ENCODE measurements at places on chromosomes 2 and 18.

DNA sequence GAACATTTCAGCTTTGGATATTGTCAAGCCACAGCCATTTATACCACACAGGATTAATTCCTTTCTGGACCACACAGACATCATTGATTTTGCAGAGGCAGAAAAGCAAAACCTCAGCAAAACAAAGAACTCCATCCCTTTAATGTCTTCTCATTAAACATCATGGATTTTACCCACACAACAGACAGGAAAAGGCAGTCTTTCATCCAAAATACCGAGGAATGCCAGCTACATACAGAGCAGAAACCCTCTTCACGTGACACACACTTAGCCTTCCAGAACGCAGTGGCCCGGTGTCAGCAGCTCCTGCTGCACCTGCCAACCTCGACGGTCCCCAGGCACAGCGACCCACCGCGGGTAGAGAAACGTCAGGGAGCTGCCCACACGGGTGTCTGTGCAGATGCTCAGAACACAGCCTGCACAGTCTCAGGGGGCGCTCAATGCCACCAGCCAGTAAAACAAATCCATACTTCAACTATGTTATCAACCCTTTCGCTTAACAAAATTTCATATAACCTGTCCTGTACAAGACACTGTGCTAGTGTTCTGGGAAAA is 304.5 kb downstream of the EIPR1 start:
- no peak for DNase-seq

DNA sequence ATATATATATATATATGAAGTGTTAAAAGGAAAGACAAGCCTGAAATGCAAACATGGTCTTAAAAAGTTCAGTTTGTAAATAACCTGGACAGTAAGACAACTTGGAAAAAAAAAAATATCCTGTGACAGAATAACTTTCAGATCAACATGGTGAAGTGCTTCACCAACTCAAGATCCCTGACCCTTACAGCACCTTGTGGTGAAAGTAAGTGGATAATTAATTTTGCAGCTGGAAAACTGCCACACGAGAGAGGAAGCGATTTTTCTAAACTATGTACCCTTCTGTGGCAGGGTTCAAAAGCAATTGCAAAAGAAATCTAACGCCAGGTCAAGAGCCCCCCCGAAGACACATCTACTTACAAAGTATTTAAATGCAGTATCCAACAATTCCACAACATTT is 95.8 kb downstream of the PAX3 start:
- no peak for DNase-seq

GRCh38 chr18:58527285-58527951 is 101.5 kb downstream of the ALPK2 start:
- no peak for DNase-seq

GRCh38 chr2:199366406-199366805 is 91.3 kb downstream of the SATB2 start:
- no peak for DNase-seq

DNA sequence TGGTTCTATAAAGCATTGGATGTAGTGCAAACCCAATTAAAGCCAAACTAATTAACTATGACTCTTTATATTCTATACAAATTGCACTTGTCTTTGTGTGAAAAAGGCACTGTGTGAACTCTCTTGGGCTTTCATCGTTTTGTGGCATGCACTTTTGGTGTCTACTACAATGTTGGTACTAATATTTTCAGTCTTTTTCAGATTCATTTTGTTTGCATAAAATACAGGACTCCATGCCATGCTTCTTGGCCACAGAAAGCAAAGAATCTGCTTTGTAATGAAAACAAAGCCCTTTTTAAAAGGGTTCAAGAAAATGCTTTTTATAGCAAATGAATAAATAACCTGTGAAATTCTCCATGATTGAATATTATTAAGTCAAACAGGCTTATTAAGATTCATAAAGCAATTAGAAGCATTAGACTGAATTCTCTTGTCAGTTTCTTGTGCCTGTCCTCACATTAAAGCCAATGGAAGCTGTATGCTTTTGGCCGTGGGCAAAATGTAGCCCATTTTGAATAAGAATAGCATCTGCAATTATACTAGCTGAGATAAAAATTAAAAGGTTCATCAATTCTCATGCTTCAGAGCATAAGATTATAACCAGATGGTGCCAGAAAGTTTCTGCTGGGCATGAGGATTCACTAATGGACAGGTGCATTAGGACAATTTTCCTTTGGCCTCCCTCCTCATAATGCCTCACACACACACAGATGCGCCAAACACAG is 1665.2 kb downstream of the SUCLG1 start:
- DNase-seq: no peak

- DNase-seq: no peak
These were observed 26.9 kb downstream of the COL4A3 start for GRCh38 chr2:227191367-227191766.

- DNase-seq: no peak
These were observed 28.1 kb downstream of the TFCP2L1 start for GRCh38 chr2:121256720-121257479.

GRCh38 chr18:66722671-66723070 is 118.8 kb upstream of the CDH19 start:
- DNase-seq: no peak

- DNase-seq: no peak
These were observed 81.8 kb downstream of the HDAC4 start for GRCh38 chr2:239318790-239319661.

GRCh38 chr2:54755641-54756326 is 32.3 kb downstream of the EML6 start:
- no peak for DNase-seq

DNA sequence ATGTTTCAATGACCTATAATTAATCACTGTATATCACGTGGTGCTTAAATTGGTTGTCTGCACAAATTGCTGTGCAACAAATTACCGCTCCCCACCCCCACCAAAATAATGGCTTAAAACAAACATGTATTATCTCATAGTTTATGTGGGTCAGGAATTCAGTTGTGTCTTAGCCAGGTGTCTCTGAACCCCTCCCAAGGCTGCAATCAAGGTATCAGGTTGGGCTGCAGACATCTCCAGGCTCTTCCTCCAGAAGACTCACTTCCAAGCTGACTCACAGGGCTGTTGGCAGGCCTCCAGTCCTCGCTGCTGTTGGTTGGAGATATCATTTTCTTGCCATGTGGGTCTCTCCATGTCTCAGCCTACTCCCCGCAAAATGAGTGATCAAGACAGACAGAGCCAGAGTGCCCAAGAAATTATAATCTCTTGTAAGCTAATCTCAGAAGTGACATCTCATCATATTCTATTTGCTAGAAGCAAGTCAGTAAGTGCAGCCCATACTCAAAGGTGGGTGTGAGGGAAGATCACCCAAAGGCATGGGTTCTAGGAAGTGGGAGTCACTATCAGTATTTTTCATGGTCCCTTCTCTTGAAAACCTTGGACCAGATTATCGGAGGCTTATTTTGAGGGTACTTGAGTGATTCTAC is 38.4 kb downstream of the SPC25 start:
- peak; percentile 53 for DNase-seq

DNA sequence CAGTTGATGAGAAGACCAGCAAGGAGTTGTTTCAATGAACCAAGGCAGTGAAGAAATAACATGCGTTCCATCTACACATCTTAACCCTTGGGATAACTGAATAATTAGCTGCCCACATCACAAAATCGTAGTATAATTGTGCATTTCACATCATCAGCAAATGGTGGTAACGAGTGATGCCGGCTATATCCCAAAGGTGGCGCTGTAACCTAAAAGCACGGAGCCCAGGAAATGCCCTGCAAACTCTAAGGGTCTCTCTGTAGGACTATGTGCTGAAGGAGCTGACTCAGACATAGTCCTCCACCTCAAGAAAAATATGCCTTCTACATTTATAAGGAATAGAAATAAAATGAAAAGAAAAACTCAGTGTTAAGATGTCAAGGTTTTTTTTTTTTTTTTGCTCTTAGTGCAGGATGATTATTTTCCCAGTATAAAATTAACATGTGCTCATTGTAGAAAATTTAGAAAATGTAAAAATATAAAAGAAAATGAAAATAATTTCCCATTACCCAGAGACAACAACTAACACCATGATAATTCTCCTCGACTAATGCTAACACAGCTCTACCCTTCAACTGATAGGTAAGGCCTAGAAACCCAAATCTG is 23.1 kb upstream of the DSG3 start:
- DNase-seq: no peak

DNA sequence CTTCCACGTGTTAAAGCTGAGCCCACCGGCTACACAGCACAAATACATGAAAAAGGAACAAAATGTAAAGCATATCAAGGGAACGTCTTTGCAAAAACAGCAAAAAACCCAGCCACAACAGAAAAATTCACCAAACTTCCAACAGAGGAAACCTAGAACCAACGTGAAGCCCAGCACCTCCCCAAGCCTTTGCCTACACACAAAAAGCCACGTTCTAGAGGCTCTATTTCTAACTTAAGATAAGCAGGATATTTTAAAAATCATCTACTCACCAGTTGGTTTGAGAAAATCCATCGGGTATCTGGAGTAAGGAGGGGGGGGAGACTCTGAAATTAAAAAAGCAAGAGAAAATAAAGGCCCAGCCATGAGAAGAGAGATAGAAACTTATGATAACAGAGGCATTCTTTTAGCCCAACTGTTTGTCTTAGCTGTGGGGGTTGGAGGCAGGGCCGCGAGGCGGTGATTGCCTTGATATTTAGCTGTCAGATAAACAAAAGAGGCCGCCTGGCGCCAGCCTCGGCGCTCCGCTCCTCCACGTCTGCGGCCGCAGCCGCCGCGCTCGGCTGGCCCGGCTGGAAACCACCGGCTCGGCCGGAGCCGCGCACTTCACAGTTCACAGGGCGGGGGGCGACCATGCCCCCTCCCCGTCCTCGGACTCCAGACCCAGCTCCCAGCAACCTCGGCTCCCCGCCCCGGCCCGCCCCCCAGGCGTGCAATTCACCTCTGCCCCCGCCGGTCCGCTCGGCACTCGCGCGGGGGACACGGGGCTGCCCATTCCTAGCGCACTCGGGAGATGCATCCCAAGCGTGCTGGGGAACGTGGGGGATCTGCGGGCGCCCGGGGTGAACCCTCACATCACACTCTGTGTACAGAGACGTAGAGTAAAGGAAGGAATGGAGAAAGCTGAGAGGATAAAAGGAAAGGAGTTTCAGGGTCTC is 2.4 kb downstream of the SMAD7 start:
- DNase-seq: no peak

DNA sequence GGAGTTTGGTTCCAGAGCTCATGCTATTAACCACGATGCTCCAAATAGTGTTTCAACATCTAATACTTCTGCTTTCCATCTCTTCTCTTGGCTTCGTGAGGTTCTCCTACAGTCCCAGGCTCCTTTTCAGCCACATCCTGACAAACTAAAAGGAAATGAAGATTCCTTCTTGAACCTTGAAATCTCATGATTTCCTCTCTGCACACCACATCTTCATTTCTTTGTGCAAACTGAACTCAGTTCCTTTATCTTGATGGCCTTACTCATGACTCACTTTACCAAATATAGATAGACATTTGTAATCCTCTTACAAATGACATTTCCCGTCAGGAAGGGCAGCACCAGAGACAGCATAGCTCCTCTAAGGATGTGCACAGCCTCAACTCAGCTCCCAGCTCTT is 50.0 kb upstream of the ITGA4 start:
- DNase-seq: no peak

GRCh38 chr2:128362176-128362888 is 43.7 kb upstream of the HS6ST1 start:
- no peak for DNase-seq

DNA sequence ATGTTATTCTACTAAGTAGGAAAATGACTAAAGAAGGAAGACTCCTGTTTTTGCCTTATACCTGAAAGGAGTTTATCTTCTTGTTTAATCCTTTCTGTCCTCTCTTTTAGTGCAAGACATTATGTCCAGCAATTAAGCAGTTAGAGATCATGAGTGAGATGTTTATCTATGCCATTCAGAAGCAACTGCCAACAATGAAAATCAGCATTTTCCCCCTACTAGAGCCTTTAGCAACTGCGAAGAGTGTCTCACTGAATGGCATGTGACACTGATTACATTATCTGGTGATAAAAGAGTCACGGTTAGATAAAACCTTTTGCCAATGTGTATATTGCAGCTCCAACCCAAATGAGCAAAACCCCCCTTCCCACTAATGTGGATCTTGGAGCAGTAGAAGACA is 357.7 kb upstream of the SYT4 start:
- DNase-seq: no peak

DNA sequence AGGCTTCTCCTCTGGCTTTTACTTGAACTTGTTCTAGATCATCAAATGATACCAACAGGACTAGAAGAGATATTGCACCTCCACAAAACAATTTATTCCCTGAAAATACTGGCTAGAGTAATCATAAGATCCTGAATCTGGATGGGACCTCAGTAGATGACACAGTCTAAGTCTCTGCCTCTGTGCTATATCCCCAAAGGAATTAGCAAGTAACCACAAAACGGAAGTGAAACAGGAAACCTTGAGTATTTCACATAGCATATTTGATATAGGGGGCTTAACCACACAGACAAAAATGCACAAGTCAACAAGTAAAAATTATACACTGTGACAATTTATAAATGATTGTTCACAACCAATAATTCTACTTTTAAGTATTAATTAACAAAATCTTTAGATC is 456.9 kb upstream of the TNP1 start:
- DNase-seq: no peak
